Breast epithelium (tissue), 4 donors: ENCODE measurements at places on chromosomes 11 and 22.

GRCh38 chr11:12692229-12693075 lies 18.2 kb downstream of the TEAD1 start:
- H3K4me1 ChIP-seq = peaks cover 32% of the 10 kb centered on the region
- peak overlapping the region; percentile 96 for H3K27ac ChIP-seq
- H3K4me3 ChIP-seq = no peak overlapping the region
- no peaks in the 10 kb centered on the region for H3K36me3 ChIP-seq
- peak; percentile 73 for DNase-seq
- no peaks in the 10 kb centered on the region for H3K27me3 ChIP-seq

- no peak for DNase-seq
- H3K4me3 ChIP-seq = no peak overlapping the region
- H3K4me1 ChIP-seq = peaks cover 18% of the 10 kb centered on the region
These were observed 13.1 kb upstream of the UCP3 start for GRCh38 chr11:74021998-74022397.

DNA sequence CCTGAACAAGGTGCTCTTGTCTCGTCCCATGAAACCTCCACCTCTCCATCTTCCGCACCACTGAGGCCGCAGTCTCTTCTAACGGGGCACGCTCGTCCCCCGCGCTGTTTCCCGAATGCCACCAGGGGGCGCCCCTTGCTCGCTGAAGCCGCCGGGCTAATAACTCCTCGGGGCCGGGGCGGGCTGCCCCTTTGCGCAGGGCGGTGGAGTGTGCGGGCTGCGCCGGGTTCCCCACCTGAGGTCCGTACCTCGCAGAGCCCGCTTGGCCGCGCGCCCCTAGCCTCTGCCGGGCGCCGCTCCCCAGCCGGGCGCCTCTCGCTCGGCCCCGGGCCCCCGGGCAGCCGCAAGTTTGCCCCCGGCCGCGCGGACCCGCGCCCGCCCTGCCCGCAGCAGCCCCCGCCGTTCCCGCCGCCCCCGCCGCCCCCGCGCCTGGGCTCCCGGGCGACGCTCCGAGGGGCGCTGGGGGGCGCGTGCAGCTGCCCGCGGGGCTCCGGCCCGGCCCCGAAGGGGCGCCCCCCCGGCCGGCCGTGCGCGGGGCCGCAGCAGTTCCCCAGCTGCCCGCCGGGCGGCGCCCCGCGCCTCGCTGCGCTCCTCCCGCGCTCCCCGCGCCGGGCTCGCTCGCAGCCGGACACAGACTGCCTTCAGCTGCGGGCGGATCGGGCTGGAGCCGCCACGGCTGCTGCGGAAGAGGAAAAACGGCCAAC lies at the start of gene GRIK4:
GRIK4 (plus strand) TSS at position 633 of the 704 bp plus-strand sequence. CDS start 148,571 bp downstream, outside the sequence.
- no peaks in the 10 kb centered on the region for H3K36me3 ChIP-seq
- H3K27me3 ChIP-seq = no peaks in the 10 kb centered on the region
- peak within 1 kb of the TSS; percentile 53 for H3K4me3 ChIP-seq

GRCh38 chr11:125441648-125442410 lies 54.2 kb downstream of the FEZ1 start:
- no peaks in the 10 kb centered on the region for H3K36me3 ChIP-seq
- no peak for DNase-seq
- H3K27me3 ChIP-seq = no peaks in the 10 kb centered on the region
- H3K27ac ChIP-seq = no peak overlapping the region

DNA sequence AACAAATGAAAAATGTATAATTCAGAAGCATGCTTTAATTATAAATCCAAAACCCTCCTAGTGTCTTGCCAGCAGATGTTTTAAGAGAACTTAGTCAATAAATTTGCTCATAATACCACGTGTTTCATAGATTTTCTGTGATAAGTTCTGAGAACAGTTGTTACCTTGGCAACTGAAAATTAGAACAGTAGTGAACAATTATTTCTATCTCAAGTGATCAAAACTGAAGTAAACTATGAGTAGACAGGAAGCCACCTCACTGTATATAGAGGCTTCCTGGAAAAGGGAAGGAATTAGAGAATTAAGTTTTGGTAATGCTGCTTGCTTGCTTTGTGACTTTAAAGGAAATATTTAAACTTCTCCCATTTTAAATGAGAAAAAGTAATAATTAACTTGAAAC lies 266.0 kb upstream of the ANO3 start:
- no peaks in the 10 kb centered on the region for H3K4me1 ChIP-seq
- H3K36me3 ChIP-seq = no peaks in the 10 kb centered on the region
- no peak overlapping the region for H3K27ac ChIP-seq
- no peak overlapping the region for H3K4me3 ChIP-seq
- no peaks in the 10 kb centered on the region for H3K27me3 ChIP-seq

- H3K4me3 ChIP-seq = peak overlapping the region; percentile 69
- no peaks in the 10 kb centered on the region for H3K36me3 ChIP-seq
- H3K4me1 ChIP-seq = peaks cover 9% of the 10 kb centered on the region
- peak overlapping the region; percentile 93 for H3K27ac ChIP-seq
These were observed 864 bp upstream of the USP28 start for GRCh38 chr11:113876074-113876797.

- no peaks in the 10 kb centered on the region for H3K36me3 ChIP-seq
- H3K27ac ChIP-seq = no peak overlapping the region
- H3K27me3 ChIP-seq = peaks cover 34% of the 10 kb centered on the region
- no peak overlapping the region for H3K4me3 ChIP-seq
These were observed 261.7 kb downstream of the BUD13 start for GRCh38 chr11:116510886-116511650.

- no peak overlapping the region for H3K27ac ChIP-seq
- H3K27me3 ChIP-seq = no peaks in the 10 kb centered on the region
- no peak overlapping the region for H3K4me3 ChIP-seq
- H3K4me1 ChIP-seq = no peaks in the 10 kb centered on the region
These were observed 13.3 kb downstream of the LRRC4C start for GRCh38 chr11:41446107-41446506.

- H3K4me3 ChIP-seq = peak overlapping the region; percentile 45
- H3K4me1 ChIP-seq = no peaks in the 10 kb centered on the region
- H3K27me3 ChIP-seq = no peaks in the 10 kb centered on the region
- no peak overlapping the region for H3K27ac ChIP-seq
These were observed 18.1 kb upstream of the JAM3 start for GRCh38 chr11:134050541-134051383.

- H3K4me1 ChIP-seq = no peaks in the 10 kb centered on the region
- DNase-seq = no peak
- no peak overlapping the region for H3K4me3 ChIP-seq
- H3K27ac ChIP-seq = no peak overlapping the region
These were observed 13.7 kb downstream of the ETS1 start for GRCh38 chr11:128573638-128574037.

GRCh38 chr11:100928426-100928825 lies 201.2 kb downstream of the PGR start:
- H3K27me3 ChIP-seq = no peaks in the 10 kb centered on the region
- H3K36me3 ChIP-seq = no peaks in the 10 kb centered on the region
- no peak for DNase-seq
- H3K27ac ChIP-seq = no peak overlapping the region
- no peak overlapping the region for H3K4me3 ChIP-seq

DNA sequence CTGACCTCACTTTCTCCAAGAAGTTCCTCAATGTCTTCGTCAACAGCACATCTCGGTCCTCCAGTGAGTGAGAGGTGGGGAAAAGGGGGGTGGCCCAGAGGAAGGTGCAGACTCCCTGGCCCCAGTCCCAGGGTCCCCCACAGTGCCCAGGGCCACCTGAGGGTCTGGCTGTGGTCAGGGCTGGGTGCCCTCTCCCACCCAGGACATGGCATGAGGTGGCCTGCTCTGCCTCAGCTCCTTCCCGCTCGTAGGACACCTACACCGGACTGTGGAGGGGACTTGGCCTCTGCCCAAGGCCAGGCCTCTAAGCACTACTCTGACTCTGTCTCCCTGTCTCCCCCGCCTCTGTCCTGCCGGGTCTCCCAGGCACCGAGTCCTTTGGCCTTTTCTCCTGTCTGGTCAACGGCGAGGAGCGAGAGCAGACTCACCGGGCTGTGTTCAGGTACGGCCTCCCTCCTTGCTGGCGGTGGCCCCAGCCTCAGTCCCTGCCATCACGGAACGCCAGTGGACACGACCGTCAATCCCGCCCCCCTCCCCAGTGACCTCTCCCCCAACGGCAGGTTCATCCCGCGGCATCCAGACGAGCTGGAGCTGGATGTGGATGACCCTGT lies 4.5 kb downstream of the MAPK8IP2 start:
- no peak for DNase-seq
- H3K4me1 ChIP-seq = peaks cover 4% of the 10 kb centered on the region
- H3K36me3 ChIP-seq = no peaks in the 10 kb centered on the region
- H3K27ac ChIP-seq = no peak overlapping the region

DNA sequence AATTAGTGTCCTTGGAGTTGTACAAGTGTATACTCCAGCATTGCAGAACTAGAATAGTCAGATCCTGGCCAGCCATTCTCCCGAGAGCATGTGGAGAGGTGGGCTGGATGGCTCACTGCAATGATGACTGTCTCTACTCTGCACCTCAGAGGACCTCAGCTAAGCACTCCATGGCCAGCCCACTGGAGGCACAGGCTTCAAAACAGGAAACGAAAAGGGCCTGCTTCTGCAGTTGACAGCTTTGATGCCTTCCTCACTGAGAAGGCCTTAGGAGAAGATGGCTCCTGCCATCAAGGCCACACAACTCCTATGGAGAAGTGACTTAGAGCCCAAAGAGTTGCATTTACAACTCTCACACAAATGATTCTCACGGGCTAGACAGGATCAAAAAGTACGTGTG lies 9.1 kb downstream of the POLD4 start:
- peak overlapping the region; percentile 76 for H3K27ac ChIP-seq
- no peaks in the 10 kb centered on the region for H3K36me3 ChIP-seq
- no peaks in the 10 kb centered on the region for H3K27me3 ChIP-seq
- no peak overlapping the region for H3K4me3 ChIP-seq
- H3K4me1 ChIP-seq = no peaks in the 10 kb centered on the region

- peak within 1 kb of the TSS; percentile 79 for H3K4me3 ChIP-seq
- peak within 1 kb of the TSS; percentile 94 for H3K27ac ChIP-seq
- no peak for DNase-seq
- no peaks in the 10 kb centered on the region for H3K36me3 ChIP-seq
- H3K27me3 ChIP-seq = no peaks in the 10 kb centered on the region
These were observed at the start of gene PHLDB1 for GRCh38 chr11:118607401-118608359. Gene PHLDB1, plus strand, starts transcription at chr11:118607615. Its CDS starts 6,222 bp downstream, at chr11:118613837.

- H3K4me1 ChIP-seq = no peaks in the 10 kb centered on the region
- no peak for DNase-seq
- no peaks in the 10 kb centered on the region for H3K27me3 ChIP-seq
- no peaks in the 10 kb centered on the region for H3K36me3 ChIP-seq
- H3K27ac ChIP-seq = no peak overlapping the region
- H3K4me3 ChIP-seq = no peak overlapping the region
These were observed 245.3 kb downstream of the CTTN start for GRCh38 chr11:70643642-70644041.

DNA sequence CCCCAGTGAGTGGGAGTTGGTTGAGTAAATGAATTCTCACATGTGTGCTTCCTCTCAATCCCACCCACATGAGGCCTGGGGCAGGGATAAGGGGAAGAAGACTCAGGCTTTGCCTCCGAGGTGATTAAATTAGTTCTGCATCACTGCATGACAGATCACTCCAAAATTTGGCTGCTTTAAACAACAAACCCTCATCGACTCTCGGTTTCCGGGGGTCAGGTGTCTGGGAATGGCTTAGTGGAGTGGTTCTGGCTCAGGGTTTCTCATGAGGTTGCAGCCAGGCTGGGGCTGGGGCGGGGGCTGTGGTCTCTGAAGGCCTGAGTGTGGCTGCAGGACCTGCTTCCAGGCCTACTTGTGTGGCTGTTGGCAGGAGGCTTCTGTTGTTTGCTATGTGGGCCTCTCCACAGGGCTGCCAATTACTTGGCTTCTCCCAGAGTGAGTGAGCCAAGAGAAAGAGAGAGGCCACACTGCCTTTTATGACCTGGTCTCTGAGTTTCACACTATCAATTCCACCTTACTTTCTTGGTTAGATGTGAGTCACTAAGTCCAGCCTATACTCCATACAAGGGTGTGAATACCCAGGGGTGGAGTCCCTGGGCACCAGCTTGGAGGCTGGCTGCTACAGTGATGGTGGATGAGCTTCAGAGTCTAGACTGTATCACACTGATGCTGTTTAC lies 15.9 kb downstream of the MOGAT2 start:
- no peaks in the 10 kb centered on the region for H3K27me3 ChIP-seq
- no peak overlapping the region for H3K4me3 ChIP-seq

DNA sequence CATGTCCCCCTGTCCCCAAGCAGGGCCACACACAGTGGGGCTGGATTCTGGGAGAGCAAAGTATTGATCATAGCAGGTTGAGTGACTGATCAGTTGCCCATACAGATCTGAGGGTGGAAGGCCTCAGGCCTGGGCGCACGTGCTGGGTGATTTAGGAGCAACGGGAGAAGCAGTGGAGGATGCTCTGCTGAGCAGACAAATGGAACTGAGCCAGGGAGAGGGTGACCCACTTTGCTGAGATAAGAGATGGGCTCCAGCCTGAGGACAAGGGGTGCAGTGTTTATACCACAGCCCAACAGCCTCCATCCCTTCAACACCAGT lies 15.0 kb downstream of the GNAZ start:
- no peak overlapping the region for H3K27ac ChIP-seq
- H3K4me3 ChIP-seq = no peak overlapping the region
- H3K36me3 ChIP-seq = no peaks in the 10 kb centered on the region
- H3K4me1 ChIP-seq = no peaks in the 10 kb centered on the region
- DNase-seq = no peak
- H3K27me3 ChIP-seq = no peaks in the 10 kb centered on the region

DNA sequence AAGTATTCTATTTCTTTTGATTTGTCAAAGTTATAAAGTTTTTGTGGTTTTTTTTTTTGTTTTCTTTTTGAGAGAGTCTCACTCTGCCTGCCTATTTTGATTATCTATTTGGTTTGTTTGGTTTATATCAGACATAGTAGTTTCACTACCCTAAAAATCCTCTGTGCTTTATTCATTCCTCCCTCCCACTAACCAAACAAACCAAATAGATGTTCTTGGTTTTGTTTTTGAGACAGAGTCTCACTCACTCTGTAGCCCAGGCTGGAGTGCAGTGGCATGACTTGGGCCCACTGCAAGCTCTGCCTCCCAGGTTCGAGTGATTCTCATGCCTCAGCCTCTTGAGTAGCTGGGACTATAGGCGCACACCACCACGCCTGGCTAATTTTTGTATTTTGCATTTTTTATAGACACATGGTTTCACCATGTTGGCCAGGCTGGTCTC lies 67.9 kb downstream of the ENTHD1 start:
- H3K4me1 ChIP-seq = no peaks in the 10 kb centered on the region
- no peak overlapping the region for H3K27ac ChIP-seq
- H3K36me3 ChIP-seq = no peaks in the 10 kb centered on the region
- H3K4me3 ChIP-seq = no peak overlapping the region

DNA sequence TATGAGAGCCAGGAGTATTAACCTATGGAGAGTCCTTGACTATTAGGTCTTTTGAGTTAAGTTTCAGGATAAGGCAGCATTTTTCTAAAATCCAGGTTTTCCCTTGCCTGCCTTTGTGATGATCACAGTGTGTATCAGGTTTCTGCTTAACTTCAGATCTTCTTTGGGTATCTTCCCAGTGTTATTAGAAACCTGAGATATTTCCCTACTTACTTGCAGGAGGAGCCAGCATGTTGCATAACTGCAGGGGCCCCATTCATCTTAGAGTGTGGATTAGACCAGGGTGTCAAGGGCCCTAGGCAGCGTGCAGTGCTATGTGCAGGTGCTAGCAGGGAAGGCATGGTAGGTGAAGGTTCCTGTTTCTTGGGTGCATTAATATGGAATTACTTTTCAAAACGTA lies 69.5 kb downstream of the ZNRF3 start:
- H3K36me3 ChIP-seq = no peaks in the 10 kb centered on the region
- peaks cover 4% of the 10 kb centered on the region for H3K4me1 ChIP-seq
- DNase-seq = no peak
- no peaks in the 10 kb centered on the region for H3K27me3 ChIP-seq
